Mesenteric fat pad (tissue), 1 donor: ENCODE measurements at places on chromosomes 1 and 21.

- no peak for DNase-seq
These were observed 82.9 kb downstream of the GALNT2 start for GRCh38 chr1:230149751-230150584.

DNA sequence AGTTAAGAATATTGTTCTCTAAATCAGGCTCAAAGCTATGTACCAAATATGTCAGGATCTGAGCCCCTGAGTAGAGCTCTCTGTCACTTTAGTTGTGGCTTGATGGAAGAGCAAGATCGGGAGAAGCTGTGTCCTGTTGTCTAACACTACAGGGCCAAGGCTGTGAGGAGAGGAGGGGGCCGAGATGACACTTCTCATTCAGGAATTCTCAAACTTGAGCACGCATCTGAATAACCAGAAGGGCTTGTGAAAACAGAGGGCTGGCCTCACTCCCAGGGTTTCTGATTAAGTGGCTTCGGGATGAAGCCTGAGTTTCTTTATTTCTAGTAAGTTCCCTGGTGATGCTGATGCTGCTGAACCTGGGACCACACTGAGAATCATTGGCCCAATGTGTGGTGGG lies 209.2 kb upstream of the DAB1 start:
- DNase-seq: no peak

GRCh38 chr1:201419256-201419655 lies 2.3 kb downstream of the TNNI1 start:
- no peak for DNase-seq

DNA sequence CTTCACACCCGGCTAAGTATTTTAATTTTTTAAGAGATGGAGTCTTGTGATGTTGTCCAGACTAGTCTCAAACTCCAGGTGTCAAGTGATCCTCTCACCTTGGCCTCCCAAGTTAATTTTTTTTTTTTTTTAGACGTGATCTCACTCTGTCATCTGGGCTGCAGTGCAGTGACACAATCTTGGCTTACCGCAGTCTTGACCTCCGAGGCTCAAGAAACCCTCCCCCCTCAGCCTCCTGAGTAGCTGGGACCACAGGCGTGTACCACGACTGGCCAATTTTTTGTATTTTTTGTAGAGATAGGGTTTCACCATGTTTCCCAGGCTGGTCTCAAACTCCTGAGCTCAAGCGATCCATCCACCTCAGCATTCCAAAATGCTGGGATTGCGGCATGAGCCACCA lies 11.7 kb upstream of the IFNLR1 start:
- DNase-seq: no peak

- no peak for DNase-seq
These were observed 194.6 kb downstream of the NRIP1 start for GRCh38 chr21:14869984-14870852.

- no peak for DNase-seq
These were observed 5.7 kb upstream of the OLIG2 start for GRCh38 chr21:33019885-33020557.
